ENCODE measurements at places on chromosomes 12 and 14.

- DNase-seq = no peak
Observed at GRCh38 chr14:39364509-39364908, 67.7 kb downstream of the FBXO33 start.

DNA sequence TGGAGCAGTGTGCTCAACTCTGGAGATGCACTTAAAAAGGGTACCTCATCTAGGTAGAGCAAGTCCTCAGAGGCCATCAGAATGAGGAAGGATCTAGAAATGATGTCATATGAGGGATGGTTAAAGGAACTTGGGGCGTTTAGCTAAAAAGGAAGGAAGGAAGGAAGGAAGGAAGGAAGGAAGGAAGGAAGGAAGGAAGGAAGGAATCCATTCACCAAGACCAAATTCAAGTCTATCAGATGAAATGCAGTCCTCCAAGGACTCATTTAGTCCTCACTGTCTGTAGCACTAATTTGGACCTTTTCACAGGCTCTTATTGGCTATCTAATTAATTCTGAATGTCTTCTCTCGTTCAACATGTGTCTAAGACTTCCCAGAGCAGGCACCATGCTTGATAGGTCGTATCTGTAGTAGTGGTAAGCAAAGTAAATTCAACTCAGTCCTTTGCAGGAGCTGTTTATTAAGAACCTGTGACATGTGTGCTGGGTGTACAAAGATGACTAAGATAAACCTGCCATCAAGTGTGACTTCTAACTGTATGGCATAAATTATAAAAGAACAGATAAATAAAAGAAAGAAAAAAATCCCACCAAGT is 63.5 kb downstream of the LLPH start:
- DNase-seq = no peak

DNA sequence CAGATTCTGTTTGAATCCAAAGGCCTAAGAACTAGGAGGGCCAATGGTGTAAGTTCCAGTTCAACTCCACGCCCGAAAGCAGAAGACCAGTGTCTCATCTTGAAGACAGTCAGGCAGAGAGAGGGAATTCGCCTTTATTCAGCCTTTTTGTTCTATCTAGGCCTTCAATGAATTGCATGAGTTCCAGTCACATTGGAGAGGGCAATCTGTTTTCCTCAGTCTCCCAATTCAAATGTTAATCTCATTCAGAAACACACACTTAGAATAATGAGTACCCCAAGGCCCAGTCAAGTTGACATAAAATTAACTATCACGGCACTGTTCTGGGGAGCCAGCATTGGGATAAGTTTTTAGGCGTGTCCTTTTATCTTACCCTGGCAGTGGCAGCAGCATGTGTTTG is 65.8 kb downstream of the C14orf39 start:
- DNase-seq = no peak

- DNase-seq = no peak
Observed at GRCh38 chr12:107568718-107569117, 116.9 kb upstream of the PWP1 start.

DNA sequence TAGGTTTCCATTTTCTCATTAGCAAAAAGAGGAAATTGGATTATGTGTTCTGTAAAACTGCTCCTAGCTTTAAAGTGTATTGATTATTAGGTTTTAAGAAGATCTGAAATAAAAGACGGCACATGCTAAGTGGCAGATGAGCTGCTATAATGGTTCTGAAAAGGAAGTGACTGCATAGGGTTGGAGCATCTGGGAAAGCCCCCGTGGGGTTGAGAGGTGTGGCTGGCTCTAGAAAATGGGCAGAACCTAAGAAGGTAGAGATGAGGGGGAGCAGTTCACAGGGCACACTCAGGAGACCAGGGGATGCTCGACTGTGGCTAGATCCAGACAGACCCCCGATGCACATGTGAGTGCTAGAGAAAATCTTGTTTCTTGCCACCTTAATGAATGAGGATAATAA is 1.9 kb downstream of the IFNG-AS1 start:
- DNase-seq = no peak

GRCh38 chr12:106106892-106107291 is 31.9 kb downstream of the NUAK1 start:
- no peak for DNase-seq

GRCh38 chr14:92609955-92610354 is 96.4 kb downstream of the RIN3 start:
- no peak for DNase-seq
